ENCODE measurements at places on chromosomes 5 and 9. TPM values are rescaled to one million over a fixed set of nuclear protein-coding genes. Genes with fewer than 3 reads are reported as not detected.

The SEC61B gene
- 86.3 TPM for total RNA-seq

The IPO11 gene
- total RNA-seq = 39.9 TPM

The TRIP13 gene
- 0.89 TPM for total RNA-seq

The PGGT1B gene
- total RNA-seq = 44.2 TPM

The TJP2 gene
- total RNA-seq = 129 TPM

All from sciatic nerve (tissue), 2 donors.